ENCODE measurements at places on chromosomes 7 and 10. TPM values are rescaled to one million over a fixed set of nuclear protein-coding genes. Genes with fewer than 3 reads are reported as not detected.

DNA sequence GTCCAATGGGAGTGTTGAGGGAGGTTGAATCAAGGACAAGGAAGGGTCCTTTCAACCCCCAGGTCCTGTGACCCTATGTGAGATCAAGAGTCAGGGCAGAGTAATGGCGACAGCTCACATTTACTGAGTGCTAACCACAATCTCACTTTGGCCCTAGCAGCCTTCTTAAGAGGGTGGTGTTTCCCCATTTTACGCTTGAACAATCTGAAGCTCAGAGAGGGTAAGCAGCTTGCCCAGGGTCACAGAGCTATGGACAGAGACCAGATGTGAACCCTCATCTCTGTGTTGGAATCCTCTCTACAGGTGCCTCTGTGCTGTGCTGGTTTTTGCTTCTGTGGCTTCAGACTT lies 102.0 kb downstream of the GRK5 start:
- DNase-seq: no peak

DNA sequence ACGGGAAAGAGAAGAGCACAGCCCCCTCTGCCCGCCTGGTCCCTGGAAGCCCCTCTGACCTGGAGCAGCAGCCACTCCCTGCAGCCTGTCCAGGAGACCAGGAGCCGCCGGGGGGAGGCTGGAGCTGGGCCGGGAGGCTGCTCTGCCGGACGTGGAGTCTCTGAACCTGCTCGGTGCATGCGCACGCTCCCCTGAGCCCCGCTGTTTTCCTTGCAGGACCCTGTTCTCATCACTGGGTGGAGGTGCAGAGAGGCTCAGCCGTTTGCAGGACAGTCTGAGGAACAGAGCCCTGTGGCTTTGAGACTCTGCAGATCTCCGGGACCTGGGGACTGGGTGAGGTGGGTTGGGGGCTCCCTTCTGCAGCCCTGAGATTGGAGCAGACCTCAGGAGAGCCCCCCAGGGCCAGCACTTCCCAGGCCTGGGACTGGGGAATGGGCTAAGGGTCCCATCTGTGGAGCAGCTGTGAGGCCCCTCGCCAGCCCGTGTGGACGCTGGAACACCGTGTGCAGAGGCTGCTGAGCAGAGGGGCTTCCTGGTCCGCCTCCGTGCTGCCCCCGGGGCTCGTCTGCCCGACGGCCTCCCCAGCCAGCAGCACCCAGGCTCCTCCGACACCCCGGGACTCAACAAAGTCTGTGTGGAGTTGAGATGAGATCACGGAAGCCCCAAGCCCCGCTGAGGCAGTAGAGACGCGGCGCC lies 48.5 kb upstream of the ADGRA1 start:
- DNase-seq: no peak

- no peak for DNase-seq
Observed at GRCh38 chr7:25779002-25779546, 372.9 kb upstream of the NFE2L3 start.

- DNase-seq: peak; percentile 67
Observed at GRCh38 chr7:143884969-143885559, 16.9 kb downstream of the TCAF1 start.

DNA sequence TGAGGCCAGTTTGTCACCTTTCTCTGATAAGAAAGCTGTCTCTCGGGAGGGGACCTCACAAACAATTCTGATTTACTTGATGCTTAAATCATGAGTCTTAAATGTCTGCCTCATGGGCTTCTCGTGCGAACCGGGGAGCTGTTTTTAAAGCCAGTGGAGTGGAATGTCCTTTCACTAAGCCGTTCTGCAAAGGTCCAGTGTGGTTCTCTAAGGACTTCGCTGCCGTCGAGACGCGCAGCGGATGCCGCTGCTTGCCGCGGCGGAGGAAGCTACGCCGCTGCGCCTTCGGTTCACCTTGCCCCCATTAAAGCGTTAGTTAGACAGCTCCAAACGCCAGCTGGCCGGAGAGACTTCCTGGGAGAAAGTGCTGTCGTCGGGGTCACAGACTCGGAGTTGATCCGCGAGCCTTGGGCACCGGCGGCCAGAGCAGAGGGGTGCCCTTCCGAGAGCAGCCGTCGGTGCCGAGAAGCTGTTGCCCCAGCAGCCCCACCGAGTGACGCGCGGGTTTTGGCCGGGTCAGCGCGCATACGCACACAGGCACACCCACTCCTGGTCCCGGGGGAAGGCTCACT lies 1.3 kb upstream of the HMX3 start:
- no peak for DNase-seq

GRCh38 chr7:13794581-13794980 lies 194.9 kb downstream of the ETV1 start:
- DNase-seq: no peak

Gene ZNF3
- 48.9 TPM for polyA plus RNA-seq

Gene CACNB2
- 3.1 TPM for polyA plus RNA-seq

GRCh38 chr10:78761311-78761781 lies 307.4 kb upstream of the ZMIZ1 start:
- DNase-seq: no peak

GRCh38 chr7:157323401-157323800 lies 13.4 kb upstream of the DNAJB6 start:
- no peak for DNase-seq
